ENCODE measurements at places on chromosomes 16 and 17.

DNA sequence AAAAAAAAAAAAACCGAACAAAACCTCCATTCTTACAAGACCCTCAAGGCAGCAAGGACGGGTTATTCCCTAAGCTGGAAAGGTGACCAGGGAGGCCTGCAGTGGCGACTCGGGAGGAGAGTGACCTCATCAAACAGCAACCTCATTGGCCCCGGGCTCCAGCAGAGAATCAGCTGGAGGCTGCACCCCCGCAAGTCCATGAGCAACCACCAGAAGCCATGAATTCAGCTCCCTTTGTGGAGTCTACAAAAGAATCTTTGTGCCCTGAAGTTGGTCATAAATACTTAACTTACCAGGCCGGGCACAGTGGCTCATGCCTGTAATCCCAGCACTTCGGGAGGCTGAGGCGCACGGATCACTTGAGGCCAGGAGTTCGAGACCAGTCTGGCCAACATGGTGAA, 80.9 kb upstream of the CREBBP start:
- no peak for DNase-seq

DNA sequence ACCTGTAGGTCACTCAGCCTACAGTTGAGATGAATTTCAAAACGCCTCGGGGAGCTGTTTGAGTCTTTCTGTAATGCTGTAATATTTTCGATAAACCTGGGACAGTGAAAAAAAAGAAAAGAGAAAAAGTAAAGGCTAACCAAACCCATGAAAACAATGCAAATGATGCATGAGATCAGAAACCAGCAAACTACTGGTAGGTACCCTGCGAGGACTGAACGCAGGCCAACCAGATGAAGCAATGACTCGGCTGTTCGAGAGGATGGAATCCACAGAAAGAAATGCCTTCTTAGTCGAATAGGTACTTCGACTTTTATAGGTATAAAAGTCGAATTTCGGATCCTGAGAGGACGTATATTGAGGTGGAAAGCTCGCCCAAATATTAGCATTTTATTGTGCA, 509 bp upstream of the ATAD5 start:
- DNase-seq, result no peak

GRCh38 chr17:81049973-81050551, 15.1 kb downstream of the BAIAP2 start:
- no peak for DNase-seq

- no peak for DNase-seq
Observed at GRCh38 chr16:85191341-85191965, 79.2 kb upstream of the CIBAR2 start.

DNA sequence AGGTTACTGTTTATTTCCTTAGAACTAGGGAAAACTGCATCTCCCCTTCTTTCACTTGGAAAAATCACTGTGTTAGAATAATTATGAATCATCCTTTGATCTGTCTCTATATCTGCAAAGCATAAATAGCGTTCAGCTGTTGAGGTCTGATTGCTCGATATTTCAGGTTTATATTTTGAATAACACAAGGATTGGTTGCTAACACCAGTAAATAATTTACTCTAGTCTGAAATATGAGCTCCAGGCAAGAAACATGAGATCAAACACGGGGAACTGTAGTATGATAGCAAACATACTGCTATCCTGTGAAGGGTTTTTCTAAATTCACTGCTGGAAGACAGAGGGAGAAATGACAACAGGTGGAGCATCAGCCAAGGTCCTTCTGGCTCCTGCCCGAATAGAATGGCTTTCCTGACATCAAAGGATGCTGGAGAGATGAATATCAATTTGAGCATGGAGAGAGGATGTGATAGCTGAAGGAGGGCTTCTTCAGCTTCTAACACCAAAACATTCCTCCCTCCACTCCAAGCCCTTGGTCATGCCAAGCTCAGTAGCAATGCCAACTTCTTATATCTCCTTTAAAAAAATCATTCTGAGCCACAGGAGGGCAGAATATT, 450.3 kb downstream of the SHISA9 start:
- no peak for DNase-seq
